ENCODE measurements at places on chromosomes 16 and 17.
A peak's percentile ranks its signal among the peaks of the same experiment; 100 is the strongest.

DNA sequence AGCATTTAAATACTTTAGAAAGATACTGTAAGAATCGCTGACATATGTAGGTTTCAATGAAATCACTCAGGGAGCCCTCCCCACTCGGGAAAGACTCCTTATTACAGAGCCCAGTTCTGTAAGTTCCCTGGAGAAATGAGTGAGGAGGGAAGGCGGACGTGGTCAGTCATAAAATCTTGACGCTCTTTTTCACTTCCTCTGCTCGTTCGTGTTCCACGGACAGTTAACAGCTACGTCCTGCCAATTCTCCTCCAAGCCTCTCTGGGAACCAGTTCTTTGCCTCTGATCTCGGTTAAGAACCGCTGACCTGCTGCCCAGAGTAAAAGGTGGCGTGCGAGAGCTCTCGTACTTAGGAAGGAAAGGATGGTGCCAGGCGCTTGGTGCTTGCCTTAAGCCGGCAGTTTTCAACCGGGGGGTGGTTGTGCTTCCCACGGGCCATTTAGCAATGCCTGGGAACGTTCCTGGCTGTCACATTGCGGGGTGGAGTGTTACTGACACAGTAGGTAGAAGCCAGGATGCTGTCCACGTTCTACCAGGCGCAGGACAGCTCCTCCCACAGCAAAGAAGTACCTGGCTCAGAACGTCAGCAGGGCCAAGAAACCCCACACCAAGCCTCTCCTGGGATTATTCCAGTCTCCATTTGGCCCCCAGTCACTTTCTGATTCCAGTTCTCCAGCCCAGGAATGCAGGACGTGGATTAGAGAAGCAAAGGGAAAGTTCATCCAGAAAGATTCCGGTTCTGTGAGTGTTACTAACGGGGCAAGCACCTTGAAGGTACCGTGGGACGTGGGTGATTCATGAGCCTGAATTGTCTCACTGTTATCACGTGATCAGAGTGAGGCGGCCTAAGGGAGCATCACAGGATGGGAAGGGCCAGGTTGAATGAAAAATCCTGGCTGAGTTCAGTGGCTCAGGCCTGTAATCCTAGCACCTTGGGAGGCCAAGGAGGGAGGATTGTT, 87.7 kb downstream of the MRM3 start:
- DNase-seq = no peak

- no peak for DNase-seq
These were observed 77.5 kb upstream of the CPHXL start for GRCh38 chr16:75803753-75804152.

- peak; percentile 32 for DNase-seq
These were observed 216.7 kb downstream of the RPTOR start for GRCh38 chr17:80761110-80761871.

GRCh38 chr17:29020576-29020975, 14.7 kb upstream of the SEZ6 start:
- DNase-seq = no peak

GRCh38 chr16:12059216-12059769, 82.8 kb downstream of the SNX29 start:
- DNase-seq = no peak

GRCh38 chr17:7623661-7624060, 4.0 kb downstream of the SAT2 start:
- DNase-seq = no peak

DNA sequence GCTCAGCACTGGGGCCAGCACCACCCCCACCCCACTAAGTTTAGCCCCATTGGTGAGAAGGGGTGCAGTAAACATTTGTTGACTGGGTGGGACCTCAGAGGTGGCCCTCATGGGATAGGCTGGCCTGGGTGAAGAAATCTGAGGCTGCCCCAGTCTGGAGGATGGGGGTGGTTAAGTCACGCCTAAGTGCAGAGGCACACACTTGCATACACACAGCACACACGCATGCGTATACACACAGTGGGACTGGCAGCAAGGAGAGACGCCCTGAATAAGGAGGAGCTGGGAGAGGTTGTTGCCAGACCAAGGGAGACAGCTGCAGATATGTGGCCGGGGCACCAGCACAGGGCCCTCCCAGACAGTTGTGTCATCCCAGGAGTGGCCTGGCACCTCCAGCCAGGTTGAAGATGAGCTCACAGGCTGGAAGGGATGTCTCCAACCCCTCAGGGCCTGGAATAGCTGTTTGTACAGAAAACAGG, 3.0 kb upstream of the BCAR1 start:
- DNase-seq = peak; percentile 46

GRCh38 chr17:49224198-49224996, 6.2 kb downstream of the PHOSPHO1 start:
- peak; percentile 76 for DNase-seq

GRCh38 chr17:52096056-52096455, 62.5 kb downstream of the CA10 start:
- DNase-seq = no peak

DNA sequence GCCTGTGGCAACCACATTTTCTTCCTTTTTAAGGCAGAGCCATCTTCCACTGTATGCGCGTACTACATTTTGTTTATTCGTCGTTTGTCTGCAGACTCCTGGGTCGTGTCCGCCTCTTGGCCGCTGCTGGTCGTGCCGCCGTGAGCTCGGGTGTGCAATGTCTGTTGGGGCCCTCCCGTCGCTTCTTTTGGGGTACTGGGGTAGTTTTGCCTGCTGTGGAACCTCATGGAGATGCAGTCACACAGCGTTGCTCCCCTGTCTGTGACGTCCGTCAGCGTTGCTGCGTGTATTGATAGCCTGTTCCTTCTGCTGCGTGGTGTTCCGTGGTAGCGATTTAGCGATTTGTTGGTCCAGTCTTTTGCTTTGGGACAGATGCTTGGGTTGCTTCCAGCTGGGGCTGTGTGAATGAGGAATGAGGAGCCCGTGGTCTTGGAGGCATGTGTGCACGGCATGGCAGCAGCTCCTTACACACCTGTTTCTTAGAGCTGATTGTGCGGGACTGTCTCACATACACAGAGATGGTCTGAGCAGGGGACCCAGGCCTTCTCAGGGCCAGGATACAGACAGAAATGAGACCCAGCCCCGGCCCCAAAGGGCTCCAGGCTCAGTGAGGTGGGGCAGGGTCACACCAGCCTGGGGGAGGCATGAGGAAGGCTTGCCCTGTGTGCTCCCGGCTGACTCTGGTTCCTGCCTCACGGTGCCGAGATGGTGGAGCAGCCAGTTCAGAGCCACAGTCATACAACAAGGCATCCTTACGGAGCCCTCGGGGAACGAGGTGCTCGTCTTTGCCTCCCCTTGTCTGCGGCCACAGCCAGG, 78.4 kb upstream of the GSE1 start:
- no peak for DNase-seq

DNA sequence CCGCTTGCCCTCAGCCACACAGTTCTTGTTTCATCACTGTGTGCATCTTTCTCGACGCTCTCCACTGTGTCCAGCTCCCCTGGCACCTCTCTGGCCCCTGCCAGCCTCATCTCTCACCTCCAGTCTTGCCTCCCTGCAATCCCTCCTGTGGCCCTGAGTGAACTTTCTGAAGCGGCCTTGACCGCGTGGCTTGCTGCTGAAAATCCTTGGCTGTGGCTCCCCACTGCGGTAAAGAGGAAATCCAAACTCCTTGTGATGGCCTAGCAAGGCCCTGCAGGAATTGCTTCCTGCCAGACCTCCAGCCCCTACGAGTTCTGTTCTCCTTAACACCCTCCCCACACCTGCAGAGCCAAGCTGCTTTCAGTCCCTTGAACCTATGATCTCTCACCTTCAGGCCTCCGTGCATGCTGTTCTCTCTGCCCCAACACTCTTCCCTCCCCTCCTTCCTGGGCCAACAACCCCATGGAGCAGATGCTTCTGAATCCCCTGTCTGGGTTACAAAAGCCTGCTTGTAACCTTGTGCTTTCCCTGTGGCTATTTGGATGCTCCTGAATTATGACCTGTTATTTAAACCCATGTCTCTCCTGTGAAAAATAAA, 33.6 kb upstream of the BRD7 start:
- DNase-seq = no peak

DNA sequence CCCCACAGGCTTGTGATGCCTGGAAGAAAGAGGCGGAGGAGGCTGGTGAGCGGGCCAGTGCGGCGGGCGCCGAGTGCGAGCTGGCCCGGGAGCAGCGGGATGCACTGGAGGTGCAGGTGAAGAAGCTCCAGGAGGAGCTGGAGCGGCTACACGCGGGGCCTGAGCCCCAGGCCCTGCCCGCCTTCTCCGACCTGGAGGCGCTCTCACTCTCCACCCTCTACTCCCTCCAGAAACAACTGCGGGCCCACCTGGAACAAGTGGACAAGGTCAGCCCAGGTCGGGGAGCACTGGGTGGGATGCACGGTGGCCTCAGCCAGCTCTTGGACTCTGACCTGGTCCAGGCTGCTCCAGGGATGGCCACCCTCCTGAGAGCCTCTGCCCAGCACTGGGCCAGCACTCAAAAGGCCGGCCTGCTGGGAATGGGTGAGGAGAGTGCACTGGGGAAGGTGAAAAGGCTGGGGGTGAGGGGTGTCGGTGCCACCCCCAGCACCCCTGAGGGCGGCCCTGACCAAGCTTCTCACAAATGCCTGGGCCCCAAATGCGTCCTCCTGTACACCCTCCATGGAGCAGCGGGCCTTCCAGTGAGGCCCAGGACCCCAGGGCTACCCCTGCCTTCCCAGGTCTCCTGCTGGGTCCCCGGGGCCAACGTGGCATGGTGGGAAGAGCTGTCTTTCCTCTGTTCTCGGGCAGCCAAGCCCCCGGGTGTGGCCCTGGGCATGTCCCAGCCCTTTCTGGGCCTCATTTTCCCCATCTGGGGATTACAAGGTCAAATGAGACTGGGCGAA, 20.8 kb downstream of the UNC13D start:
- no peak for DNase-seq

DNA sequence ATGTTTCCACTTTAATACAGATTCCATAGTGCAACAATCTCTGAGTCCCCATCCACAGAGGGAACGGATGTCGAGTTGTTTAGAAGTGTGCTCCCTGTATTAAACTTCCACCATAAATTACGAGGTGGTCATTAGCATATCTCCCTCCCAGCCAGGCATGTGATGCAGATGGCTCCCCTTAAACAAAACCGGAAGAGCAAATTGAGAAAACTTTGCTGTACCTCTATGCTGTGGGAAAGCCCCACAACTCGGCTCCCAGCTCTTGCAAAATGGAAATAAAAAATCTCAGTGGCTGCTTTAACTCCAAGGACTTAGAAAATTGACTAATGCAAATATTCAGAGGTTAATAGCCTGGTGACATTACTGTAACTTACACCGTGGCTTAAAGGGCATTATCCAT, 290.9 kb downstream of the MAF start:
- no peak for DNase-seq

DNA sequence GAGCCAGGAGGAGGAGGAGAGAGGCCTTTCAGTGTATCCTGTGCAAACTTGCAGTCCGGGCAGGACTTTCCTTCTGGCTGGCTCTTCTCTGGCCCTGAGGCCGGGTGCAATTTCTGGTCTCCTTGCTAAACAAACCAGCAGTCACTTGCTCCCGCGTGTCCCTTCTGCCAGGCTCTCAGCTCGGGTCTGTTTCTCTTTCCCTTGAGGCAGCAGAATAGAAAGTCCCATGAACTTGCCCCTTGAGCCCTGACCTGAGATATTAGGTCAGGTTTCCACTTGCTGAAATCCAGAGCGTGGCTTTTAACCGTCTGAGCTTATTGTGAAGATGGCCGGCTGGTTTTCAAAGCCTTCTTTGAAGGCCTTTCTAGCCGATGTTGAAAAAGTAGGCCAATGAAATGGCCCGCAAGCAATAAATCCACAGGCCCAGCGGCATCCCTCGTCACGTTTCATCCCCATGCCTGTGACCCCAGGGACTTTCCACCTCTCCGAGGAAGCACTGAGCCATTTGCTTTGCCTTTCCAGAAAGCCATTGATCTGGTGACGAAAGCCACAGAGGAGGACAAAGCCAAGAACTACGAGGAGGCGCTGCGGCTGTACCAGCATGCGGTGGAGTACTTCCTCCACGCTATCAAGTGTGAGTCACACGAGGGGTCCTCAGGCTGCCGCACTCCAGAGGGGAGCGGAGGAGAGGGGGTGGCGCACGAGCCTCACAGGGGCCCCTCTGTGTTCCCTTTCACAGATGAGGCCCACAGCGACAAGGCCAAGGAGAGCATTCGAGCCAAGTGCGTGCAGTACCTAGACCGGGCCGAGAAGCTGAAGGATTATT, 4.5 kb downstream of the VPS4A start:
- DNase-seq = no peak

DNA sequence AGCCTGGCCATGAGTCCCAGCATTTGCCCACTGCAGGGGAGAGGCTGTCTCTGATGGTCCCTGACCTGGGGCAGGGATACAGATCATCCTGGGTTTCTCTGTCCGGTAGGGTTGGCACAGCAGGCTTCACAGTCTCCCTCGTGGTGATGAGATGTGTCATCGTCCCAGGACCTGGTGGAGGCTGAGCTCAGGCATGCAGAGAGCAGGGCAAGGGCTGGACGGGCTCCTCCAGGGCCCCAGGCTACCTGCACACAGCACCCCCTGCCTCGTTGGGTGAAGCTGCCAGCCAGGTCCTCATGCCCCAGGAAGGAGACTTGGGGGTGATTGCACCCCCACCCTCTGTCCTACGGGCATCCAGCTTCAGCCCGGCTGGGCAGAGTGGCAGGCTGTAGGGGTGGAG, 155.8 kb upstream of the GSE1 start:
- no peak for DNase-seq

- DNase-seq = no peak
These were observed 35.9 kb downstream of the RANBP10 start for GRCh38 chr16:67770346-67770991.

- no peak for DNase-seq
These were observed 402.3 kb upstream of the ASIC2 start for GRCh38 chr17:33695431-33695830.

DNA sequence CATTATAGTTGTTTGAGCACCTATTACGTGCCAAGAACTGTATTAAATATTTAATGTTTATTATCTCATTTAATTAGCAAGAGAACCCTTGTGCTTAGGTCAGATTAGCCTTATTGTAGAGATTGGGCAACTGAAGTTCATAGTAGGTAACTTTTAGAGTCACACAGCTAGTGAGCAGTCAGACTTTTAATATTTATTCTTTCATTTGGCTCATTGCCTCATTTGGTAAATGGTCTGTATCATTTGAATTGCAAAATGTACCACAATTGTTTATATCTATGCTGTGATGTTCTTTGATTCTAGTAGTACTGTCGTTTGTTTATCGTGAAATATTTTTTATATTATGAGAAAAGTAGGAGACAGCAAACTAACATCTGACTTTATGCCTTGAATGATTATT, 7.6 kb downstream of the CLTC start:
- no peak for DNase-seq

GRCh38 chr16:68423771-68424170, 24.5 kb downstream of the SMPD3 start:
- no peak for DNase-seq

DNA sequence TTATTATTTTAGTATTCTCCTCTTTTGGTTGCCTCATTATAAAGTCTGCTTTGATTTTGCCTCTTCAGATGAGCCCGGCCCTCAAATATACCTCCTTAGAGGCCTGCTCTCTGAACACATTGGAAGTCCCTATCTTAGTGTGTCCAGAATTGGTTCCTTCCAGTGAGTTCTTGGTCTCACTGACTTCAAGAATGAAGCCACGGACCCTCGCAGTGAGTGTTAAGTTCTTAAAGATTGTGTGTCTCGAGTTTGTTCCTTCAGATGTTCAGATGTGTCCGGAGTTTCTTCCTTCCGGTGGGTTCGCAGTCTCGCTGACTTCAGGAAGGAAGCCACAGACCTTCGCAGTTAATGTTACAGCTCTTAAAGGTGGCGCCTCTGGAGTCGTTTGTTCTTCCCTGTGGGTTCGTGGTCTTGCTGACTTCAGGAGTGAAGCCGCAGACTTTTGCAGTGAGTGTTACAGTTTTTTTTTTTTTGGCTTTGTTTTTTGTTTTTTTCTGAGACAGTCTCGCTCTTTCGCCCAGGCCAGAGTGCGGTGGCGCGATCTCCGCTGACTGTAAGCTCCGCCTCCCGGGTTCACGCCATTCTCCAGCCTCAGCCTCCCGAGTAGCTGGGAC, 45.8 kb upstream of the NOS2 start:
- no peak for DNase-seq
